ENCODE measurements at places on chromosomes 2 and 18.

DNA sequence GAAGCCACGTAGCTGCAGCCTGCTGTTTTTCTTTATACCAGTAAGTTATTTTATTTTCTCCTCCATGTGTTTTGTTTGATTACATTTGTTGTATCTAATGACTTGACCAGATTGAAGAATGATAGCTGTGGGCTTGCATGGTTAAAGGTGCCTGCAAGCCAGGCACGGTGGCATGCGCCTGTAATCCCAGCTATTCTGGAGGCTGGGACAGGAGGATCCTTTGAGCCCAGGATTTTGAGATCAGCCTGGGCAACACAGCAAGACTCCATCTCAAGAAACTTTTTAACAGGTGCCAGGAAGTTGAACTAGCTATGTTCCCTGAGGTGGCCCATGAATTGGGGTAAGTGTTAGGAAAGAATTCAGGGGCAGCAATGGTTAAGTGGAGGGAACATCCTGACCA is 179.4 kb downstream of the IRS1 start:
- no peak for DNase-seq

DNA sequence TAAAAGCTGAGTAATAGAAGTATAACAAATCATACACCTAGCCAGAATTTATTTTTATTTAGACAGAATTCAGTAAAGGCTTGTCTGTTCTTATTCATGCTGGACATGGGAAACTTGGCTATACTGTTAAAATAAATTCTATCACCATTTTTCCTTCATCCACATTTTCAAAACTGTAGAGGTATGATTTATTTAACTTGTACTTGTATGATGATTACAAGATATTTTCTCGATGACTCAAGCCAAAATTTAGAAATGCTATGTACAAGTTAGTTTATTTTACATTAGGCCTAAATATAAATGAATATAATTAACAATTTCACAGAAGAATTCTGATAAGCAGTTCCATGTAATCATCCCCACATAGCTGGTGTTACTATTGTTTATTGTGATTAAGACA is 194.8 kb upstream of the DOK6 start:
- DNase-seq = no peak

- no peak for DNase-seq
These were observed 11.5 kb upstream of the D2HGDH start for GRCh38 chr2:241722896-241723454.

DNA sequence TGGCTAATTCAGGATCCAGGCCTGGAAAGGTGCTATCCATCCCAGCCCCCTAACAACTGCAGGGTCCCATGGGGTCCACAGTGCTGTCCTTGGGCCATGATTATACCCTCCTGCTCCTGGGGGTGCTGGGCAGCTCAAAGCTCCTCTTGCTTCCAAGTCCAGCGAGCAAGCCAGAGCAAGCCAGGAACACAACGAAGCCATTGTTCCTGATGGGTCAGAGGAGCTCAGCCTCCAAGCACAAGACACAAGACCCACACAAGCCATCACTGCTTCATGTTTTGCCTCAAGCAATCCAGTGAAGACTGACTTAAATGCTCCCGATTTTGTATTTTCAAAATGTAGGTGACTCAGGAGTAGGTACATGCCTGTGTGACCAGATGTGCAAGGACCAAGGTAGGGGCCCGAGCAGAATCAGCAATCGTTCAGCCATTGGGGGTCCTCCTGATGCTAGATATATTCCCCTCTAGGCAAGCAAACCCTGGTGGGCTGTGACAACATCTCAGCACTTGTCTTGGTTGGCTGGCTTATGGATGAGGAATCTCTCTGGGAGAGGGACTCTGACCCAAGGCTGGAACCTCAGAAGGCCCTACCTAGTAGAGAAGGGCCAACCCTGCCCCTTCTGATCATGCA is 90.8 kb downstream of the EPAS1 start:
- no peak for DNase-seq

DNA sequence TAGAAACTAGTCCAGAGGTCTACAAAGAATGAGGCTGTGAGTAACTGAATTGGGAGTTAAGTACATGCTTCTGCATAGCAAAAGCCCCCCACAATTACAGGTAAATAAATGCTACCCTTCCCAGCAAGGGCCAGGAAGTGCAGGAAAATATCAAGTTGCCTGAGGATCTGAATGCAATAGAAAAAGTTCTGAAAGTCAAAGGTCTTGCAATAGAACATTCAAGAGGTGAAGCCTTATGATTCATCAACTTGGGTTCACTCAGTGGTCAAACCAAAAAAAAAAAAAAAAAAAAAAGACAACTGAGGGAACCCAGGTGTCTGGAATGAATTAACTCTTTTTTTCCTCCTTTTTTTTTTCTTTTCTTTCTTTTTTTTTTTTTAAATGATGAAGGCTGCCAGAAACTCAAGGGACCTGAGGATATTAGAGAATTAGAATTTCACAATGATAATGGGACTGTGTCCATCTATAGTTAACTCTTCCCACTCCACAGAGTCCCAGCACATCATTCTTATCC is 42.9 kb upstream of the RFX8 start:
- no peak for DNase-seq

DNA sequence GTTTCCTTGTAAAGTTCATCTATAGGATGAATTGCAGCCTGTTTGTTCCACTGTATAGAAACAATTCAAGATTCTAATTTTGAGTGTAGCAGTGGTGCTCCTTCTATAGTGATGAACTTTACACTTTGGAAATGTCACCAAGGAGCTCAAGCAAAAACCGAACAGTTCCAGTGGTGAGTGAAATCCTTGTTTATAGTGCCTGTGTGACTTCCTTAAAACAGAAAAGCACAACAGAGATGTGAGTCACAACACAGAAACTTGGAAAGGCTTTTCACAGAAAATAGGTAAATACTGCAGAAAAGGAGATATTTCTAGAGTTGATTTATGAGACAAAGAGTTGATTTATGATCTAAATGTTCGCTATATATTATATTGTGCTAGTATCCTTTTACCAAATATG is 482.0 kb downstream of the PTPRM start:
- no peak for DNase-seq

DNA sequence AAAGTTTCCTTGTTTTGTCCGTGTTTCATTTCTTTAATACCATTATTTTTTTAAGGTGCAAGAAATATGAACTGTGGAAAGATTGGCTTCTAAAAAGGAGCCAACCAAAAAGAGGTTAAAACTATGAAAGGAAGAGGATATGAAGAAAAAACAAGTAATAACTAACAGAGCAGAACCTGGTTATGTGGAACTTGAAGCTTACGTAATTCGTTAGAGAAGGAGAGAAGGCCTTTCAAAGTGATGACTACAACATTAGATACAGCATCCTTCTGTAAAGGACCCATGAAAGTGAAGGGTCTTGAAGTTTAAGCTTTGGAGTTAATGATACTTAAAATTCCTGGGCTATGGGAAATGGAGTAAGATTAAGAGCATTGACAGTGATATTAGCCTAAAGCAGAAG is 84.5 kb downstream of the ANKRD12 start:
- DNase-seq = no peak
